T-cell (primary cell): ENCODE measurements at places on chromosomes 7 and 10. TPM values are rescaled to one million over a fixed set of nuclear protein-coding genes. Genes with fewer than 3 reads are reported as not detected.

Gene GJD4
- total RNA-seq = not detected

Gene COL17A1
- 0.16 TPM for total RNA-seq

Gene ANXA8L1
- total RNA-seq = not detected

Gene SORCS1
- not detected for total RNA-seq

Gene RBM33
- 180 TPM for total RNA-seq

Gene CD36
- 0.39 TPM for total RNA-seq

DNA sequence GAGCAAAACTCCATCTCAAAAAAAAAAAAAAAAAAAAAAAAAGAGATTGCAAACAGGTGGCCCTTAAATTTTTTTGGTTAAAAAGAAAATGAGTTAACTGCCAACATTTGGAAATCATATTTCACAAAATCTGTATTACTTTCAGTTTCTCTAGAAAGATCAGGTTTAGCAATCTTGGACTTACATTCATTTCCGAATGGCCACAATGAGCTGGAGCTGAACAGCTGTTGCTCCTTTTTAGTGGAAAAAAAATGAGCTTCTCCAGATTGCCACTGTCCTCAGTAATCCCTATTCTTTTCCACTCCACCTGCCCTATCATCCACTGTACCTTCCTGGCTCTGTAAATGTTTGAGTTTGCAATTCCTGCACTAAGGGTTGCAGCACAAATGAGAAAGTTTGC lies 43.6 kb downstream of the RAB11FIP2 start:
- H3K36me3 ChIP-seq = peaks cover 10% of the 10 kb centered on the region
- H3K27me3 ChIP-seq = no peaks in the 10 kb centered on the region
- no peak for DNase-seq

GRCh38 chr7:32670110-32671025 lies 175.1 kb downstream of the AVL9 start:
- H3K27ac ChIP-seq = no peak overlapping the region
- no peak for DNase-seq
- no peaks in the 10 kb centered on the region for H3K4me1 ChIP-seq

- no peak overlapping the region for H3K4me3 ChIP-seq
- H3K36me3 ChIP-seq = no peaks in the 10 kb centered on the region
- H3K4me1 ChIP-seq = no peaks in the 10 kb centered on the region
- no peaks in the 10 kb centered on the region for H3K27me3 ChIP-seq
- no peak for DNase-seq
Observed at GRCh38 chr10:29860166-29860565, 199.2 kb downstream of the JCAD start.

- no peak overlapping the region for H3K4me3 ChIP-seq
- no peaks in the 10 kb centered on the region for H3K4me1 ChIP-seq
- no peak overlapping the region for H3K27ac ChIP-seq
- H3K36me3 ChIP-seq = no peaks in the 10 kb centered on the region
Observed at GRCh38 chr7:12323415-12323814, 80.2 kb downstream of the VWDE start.

DNA sequence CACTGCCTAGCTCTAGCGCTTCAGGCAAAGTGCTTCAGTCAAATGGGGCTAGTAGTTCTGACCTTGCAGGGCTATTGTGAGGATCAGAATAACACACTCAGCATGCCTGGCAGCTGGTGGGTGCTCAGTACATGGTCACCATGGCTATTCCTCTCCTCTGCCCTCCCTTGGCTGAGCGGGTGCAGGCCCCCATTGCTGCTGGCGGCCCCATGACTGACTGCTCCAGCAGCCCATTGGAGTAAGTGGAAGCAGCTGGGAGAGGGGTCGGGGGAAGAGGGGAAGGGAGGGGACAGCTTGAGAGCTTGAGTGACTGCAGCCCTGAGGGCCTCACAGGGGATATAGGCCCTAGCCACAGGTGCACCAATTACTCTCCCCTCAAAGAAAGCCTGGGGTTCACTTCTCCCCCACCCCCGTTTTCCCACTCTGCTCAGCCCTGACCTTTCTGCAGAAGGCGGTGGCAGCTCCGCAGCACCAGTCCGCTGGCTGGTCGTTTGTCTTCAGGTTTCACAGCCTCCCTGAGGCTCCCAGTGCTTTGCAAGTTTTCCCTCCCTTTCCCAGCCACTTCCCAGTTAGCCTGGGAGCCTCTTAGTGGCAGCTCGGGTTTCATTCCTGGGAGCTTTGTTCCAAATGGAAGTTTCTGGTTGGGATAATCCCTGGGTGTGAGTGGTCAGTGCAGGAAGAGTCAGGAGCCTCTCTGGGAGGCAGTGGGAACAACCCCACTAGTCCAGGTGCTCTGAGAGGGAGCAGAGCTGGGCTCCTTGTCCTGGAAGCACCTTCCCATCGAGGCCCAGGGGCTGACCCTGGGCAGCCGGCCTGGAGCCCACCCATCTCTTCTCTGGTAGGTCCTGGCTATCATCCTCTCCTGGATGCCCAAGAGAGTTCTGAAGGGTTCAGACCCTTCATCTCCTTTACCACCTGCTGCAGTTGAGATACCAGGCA lies 16.3 kb downstream of the FGF8 start:
- H3K36me3 ChIP-seq = no peaks in the 10 kb centered on the region
- no peak overlapping the region for H3K4me3 ChIP-seq
- peaks cover 36% of the 10 kb centered on the region for H3K27me3 ChIP-seq
- no peaks in the 10 kb centered on the region for H3K4me1 ChIP-seq
- no peak for DNase-seq
- no peak overlapping the region for H3K27ac ChIP-seq

- DNase-seq = no peak
- H3K4me1 ChIP-seq = no peaks in the 10 kb centered on the region
- H3K27me3 ChIP-seq = peaks cover 42% of the 10 kb centered on the region
- H3K36me3 ChIP-seq = no peaks in the 10 kb centered on the region
- no peak overlapping the region for H3K4me3 ChIP-seq
- no peak overlapping the region for H3K27ac ChIP-seq
Observed at GRCh38 chr7:188727-189500, 3.5 kb upstream of the FAM20C start.

GRCh38 chr7:15113752-15114151 lies 211.2 kb upstream of the DGKB start:
- H3K36me3 ChIP-seq = no peaks in the 10 kb centered on the region
- no peak overlapping the region for H3K4me3 ChIP-seq
- H3K27me3 ChIP-seq = no peaks in the 10 kb centered on the region

DNA sequence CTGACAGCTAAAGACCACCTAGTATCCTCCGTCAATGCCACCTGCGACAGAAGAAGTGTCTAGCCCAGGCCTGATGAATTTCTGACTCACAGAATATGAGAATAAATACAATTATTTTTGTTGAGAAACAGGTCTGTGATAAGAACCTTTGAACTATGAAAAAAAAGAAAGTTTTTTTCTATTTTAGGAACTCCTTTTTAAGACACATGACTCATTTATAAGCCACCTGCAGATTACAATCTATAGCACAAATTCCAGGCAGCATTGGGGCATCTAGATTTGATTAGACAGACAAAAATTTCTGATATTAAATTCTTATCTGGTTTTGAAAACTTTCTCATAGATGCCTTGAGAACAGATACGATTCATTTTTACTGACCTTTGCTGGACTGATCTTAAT lies 256.7 kb upstream of the LYZL1 start:
- DNase-seq = no peak
- H3K4me1 ChIP-seq = no peaks in the 10 kb centered on the region
- H3K27ac ChIP-seq = no peak overlapping the region
- no peaks in the 10 kb centered on the region for H3K36me3 ChIP-seq

GRCh38 chr7:69781412-69781846 lies 183.2 kb downstream of the AUTS2 start:
- H3K27me3 ChIP-seq = peaks cover 3% of the 10 kb centered on the region
- no peak for DNase-seq
- no peaks in the 10 kb centered on the region for H3K4me1 ChIP-seq
- no peak overlapping the region for H3K4me3 ChIP-seq
- H3K27ac ChIP-seq = no peak overlapping the region
- no peaks in the 10 kb centered on the region for H3K36me3 ChIP-seq

- peaks cover 40% of the 10 kb centered on the region for H3K4me1 ChIP-seq
- H3K4me3 ChIP-seq = no peak overlapping the region
- no peaks in the 10 kb centered on the region for H3K27me3 ChIP-seq
- DNase-seq = no peak
- peak overlapping the region; percentile 9 for H3K27ac ChIP-seq
Observed at GRCh38 chr10:6136215-6137201, 47.7 kb downstream of the RBM17 start.

- H3K36me3 ChIP-seq = no peaks in the 10 kb centered on the region
- DNase-seq = no peak
- H3K27ac ChIP-seq = no peak overlapping the region
- no peaks in the 10 kb centered on the region for H3K4me1 ChIP-seq
- no peak overlapping the region for H3K4me3 ChIP-seq
Observed at GRCh38 chr10:98100476-98100875, 34.0 kb upstream of the R3HCC1L start.

- no peaks in the 10 kb centered on the region for H3K4me1 ChIP-seq
- H3K36me3 ChIP-seq = no peaks in the 10 kb centered on the region
- no peak for DNase-seq
- no peak overlapping the region for H3K27ac ChIP-seq
- no peak overlapping the region for H3K4me3 ChIP-seq
- H3K27me3 ChIP-seq = no peaks in the 10 kb centered on the region
Observed at GRCh38 chr10:83625831-83626360, 513.4 kb upstream of the GHITM start.

DNA sequence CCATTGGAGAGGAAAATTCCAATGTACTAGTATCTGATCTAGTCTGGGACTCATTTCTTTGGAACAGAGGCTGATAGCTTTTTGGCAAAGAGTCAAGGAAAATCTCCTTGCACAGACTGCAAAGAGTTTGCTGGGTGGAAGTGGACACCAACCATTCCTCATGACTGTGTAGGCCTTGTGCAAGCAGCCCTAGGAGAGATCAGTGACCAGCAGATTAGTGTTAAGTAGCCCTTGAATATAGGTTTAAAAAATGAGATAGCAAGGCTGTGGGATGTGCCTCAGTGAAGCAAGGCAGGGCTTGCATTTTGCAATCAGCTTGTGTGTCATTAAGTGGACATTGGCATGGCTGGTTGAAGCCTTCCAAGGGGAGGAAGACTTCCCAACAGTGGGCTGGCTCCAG lies 341.6 kb downstream of the PLXNA4 start:
- H3K27ac ChIP-seq = no peak overlapping the region
- DNase-seq = no peak
- H3K27me3 ChIP-seq = peaks cover 23% of the 10 kb centered on the region
- no peaks in the 10 kb centered on the region for H3K4me1 ChIP-seq

DNA sequence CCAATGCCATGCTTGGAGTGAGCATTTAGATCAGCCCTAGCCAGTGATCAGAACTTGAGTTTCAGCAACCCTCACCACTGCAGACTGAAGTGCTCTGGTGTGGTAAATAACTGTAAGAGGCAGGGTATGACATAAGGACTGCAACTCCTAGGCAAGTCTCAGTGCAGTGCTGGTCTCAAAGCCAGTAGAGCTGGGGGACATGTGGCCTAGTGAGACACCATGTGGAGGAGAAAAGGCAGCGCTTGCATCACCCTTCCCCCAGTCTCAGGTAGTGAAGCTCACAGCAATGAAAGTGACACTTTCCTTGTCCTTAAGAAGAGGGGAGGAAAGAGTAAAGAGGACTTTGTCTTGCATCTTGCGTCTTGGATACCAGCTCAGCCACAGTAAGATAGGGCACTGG lies 386.8 kb upstream of the POT1 start:
- no peak for DNase-seq
- no peaks in the 10 kb centered on the region for H3K36me3 ChIP-seq
- no peaks in the 10 kb centered on the region for H3K4me1 ChIP-seq
- no peak overlapping the region for H3K4me3 ChIP-seq
- no peaks in the 10 kb centered on the region for H3K27me3 ChIP-seq
- no peak overlapping the region for H3K27ac ChIP-seq

DNA sequence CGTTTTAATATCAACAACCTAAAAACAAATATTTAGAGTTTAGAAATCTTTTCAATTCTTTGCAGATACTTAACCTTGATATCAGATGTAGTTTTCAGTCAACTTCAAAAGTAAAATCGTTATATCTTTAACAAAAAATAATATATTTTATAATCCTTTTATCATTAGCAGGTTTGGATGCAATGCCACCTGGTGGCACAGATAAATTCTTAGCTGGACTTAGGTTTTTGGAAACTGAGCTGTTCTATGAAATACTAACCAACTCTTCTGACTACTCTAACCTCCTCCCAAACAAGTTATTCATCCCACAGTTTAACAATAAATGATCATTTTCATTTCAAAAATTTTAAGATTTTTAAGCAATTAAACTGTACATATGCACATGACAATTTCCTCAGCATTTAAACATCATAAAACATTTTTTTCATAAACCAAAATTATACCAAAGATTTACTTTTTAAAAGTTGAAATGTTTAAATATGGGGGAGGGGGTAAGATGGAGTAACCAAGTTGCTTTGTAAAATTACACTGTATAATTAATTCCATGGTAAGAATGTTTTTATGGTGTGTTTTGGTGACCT lies 56.9 kb downstream of the HIBADH start:
- no peaks in the 10 kb centered on the region for H3K36me3 ChIP-seq
- no peaks in the 10 kb centered on the region for H3K4me1 ChIP-seq
- no peak overlapping the region for H3K27ac ChIP-seq

- peaks cover 3% of the 10 kb centered on the region for H3K27me3 ChIP-seq
- H3K4me3 ChIP-seq = no peak overlapping the region
- DNase-seq = no peak
- H3K36me3 ChIP-seq = no peaks in the 10 kb centered on the region
- H3K27ac ChIP-seq = no peak overlapping the region
- H3K4me1 ChIP-seq = no peaks in the 10 kb centered on the region
Observed at GRCh38 chr7:27344471-27344870, 101.9 kb downstream of the EVX1 start.

DNA sequence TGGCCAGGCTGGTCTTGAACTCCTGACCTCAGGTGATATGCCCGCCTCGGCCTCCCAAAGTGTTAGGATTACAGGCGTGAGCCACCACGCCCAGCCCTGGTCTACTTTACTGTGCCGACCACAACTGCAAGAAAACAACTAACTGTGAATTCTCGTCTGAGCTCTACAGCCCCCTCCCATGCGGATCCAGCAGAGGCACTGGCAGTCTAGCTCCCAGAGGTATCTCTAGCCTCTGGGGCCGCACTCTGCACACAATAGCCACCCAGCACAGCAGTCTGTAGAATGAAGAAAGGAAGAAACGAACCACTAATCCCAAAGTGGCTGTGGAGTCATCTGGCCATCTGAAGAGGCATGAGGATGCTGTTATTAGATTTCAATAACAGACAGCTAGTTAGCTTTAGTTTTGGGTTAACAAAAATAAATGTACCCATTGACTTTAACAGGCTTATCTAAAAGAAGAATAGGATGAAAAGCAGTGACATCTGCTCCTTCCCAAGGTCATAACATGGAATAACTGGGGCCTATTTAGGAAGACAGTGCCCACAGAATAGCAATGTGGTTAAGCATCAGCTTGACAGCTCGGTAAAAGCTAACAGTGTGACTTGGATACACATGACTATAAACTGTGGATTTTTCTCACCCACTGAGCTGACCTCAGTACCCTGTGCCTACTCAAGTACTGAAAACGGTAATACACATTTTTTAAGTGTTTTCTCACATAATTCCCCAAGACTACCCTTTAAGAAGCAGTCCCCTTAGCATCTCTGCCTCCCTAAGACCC lies 131.9 kb downstream of the TNS3 start:
- H3K27me3 ChIP-seq = peaks cover 21% of the 10 kb centered on the region
- no peaks in the 10 kb centered on the region for H3K4me1 ChIP-seq
- no peak overlapping the region for H3K4me3 ChIP-seq
- DNase-seq = no peak

- peaks cover 4% of the 10 kb centered on the region for H3K4me1 ChIP-seq
- H3K36me3 ChIP-seq = no peaks in the 10 kb centered on the region
- no peaks in the 10 kb centered on the region for H3K27me3 ChIP-seq
- H3K27ac ChIP-seq = no peak overlapping the region
Observed at GRCh38 chr10:3622427-3622826, 162.6 kb downstream of the KLF6 start.
